ENCODE measurements at places on chromosomes 3 and 15. TPM values are rescaled to one million over a fixed set of nuclear protein-coding genes. Genes with fewer than 3 reads are reported as not detected.

Gene XYLB
- 3.2 TPM for total RNA-seq

Gene CIDEC
- not detected for total RNA-seq

Gene LRRIQ4
- not detected for total RNA-seq

Gene CLDN18
- not detected for total RNA-seq

Gene FILIP1L
- not detected for total RNA-seq

Gene ARL8B
- 36.5 TPM for total RNA-seq

Gene GXYLT2
- 2.1 TPM for total RNA-seq

Gene ARMC8
- 26.1 TPM for total RNA-seq

DNA sequence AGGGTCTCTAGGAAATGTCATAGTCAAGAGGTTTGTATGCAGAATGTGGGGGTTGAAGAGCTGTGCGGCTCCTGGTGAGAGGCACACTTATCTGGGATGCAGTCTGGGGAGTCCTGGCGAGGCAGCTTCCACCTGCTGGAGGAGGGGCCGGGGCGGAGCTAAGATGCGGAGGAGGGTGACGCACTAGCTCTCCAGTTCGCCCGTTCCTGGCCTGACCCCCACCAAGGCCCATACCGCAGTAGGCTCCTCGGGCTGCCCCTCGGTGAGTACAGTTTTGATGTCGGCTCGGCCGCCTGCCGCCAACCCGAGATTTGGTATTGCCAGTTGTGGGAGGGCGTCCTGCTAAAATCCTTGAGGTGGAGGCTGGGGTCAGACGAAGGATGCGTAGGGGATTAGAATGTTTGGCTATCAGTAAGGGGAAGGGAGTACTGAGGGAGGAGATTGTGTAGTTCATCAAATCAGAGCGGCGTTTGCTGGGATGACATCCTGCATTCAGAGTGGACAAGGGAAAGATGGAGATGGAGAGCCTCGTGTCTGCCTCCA, at the start of gene SCG5:
Gene SCG5, plus strand, starts transcription at position 194 of the 543 bp plus-strand sequence. CDS start 1,883 bp downstream, outside the sequence.
- no peak for DNase-seq

DNA sequence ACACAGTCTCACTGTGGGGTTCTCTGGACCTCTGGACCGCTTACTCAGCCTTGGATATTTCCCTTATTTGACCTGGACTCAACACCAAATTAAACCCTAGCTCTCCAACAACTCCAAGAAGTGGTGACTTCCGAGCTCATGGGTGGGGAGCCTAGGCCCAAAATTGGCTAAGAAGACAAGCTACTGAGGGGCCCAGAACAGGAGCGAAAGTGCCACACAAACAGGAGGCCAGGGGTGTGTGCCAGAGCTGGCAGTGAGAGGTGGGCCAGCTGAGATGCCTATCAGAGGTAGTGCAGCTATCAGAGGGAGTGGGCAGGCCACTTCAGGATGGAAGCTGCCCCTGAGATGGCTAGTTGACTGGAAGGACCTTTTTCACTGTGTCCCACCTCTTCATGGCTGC, 151.1 kb upstream of the PRR20G start:
- no peak for DNase-seq

DNA sequence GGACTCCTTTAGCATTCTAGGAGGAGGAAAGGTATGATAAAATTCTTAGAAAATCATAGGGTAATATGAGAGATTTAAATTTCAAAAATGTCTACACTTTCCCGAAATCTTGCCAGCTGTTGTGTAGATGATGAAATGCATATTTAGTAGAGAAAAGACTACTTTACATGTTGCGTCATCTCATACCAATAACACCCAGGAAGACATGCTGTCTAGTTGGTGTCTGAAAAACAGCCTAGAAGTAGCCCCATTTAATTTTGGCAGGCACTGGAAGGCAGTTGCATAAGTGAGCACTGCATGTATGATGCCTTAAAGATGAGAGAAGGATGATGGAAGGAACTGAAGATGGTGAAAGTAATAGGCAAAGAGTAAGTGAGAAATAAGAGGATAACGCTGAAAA, 310.5 kb upstream of the TPM1 start:
- no peak for DNase-seq

DNA sequence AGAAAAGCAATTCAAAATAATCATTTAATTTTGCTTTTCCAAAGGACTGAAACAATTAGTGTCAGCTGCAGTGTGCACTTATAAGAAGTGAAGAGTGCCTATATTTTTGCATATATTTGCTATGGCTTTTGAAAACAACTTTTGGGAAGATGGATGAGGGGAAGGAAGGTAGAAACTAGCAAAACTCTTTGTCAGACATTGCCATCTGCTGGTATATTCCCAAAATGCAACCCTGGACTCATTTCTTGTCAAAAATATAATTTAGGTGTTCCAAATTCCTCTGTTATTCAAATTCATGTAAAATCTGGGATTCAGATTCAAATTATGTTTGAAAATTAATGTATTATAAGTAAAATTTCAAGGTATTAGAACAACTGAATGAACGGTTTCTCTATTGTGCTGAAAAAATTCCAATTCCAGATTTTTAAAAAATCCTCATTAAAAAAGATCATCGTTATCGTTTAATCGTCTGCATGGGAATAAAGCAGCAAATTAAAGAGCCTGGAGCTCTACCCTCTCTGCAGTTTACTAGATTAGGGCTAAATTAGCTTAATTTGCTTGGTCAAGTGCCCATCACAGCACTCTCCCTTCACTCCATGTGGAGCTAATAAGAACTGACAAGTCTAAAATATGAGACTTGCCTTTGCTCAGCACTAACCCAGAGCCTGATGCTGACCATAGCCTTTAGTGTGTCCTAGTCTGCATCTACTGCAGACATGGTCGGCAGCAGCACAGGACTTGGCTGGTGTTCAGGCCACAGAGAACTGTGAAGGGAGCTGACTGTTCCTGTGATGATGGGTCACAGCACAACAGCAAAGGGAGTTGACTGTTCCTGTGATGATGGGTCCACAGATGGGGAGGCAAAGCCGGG, 67.9 kb upstream of the MITF start:
- no peak for DNase-seq

DNA sequence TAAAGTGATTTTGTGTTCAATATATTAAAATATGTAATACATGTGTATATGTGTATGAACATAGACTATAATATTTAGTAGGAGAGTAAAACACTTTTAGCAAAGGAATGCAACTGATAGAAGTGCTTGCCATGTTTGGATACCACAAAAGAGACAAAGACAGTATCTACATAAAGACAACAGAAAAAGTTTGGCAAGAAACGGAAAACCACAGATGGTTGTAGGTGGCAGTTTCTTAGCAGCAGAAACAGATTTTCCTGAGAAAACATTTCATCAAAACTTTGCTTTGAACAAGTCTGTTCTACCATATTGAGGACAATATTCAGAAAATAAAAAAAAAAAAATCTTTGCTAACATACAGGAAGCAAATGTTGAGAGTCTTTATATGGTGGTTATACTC, 1560.4 kb upstream of the GBE1 start:
- no peak for DNase-seq

GRCh38 chr3:31710123-31710803, 177.5 kb downstream of the STT3B start:
- DNase-seq: no peak

DNA sequence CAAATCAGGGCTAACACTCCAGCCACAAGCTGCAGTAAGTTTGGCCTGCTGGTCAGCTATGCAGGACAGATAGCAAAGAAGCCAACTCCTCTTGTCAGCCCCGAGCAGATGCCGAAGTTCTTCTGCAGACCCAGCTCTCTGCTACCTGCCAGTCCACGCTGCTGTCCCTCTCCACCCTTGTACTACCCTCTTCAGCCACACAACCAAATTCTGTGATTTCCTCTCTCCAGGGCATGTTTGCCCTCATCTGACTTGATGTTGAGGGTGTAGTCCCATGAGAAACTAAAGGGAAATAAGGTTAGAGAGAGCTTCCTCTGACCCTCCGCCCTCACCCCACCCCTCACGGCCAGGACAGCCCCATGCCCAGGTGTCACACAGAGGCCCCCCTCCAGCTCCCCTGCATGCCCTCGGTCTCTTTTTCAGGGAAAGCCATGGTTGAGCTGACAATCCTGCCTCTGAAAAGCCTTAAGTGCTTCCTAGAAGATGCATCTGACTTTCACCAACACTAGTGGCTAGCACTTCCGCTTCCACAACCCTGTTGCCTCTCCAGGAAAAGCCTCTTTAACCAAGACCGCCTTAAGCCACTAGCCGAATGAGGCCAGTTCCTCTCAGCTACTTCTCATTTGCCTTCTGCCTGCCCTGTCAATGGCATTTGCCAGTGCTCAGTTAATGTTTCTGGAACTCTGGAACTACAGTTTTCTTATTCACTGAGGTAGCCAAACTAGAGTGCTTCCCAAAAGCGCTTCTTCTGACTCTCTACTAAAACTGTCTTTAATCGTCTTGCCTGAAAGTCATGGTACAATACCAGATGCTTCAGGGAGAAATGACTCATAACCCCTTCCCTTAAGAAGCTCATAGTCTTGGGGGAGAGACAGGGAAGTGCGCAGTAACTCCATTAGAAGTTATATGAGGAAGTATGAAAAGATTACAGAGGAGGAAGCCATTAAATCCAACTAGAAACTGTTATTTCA, 300.4 kb upstream of the STT3B start:
- no peak for DNase-seq

- no peak for DNase-seq
Observed at GRCh38 chr15:41996921-41997592, 23.8 kb downstream of the PLA2G4E start.

DNA sequence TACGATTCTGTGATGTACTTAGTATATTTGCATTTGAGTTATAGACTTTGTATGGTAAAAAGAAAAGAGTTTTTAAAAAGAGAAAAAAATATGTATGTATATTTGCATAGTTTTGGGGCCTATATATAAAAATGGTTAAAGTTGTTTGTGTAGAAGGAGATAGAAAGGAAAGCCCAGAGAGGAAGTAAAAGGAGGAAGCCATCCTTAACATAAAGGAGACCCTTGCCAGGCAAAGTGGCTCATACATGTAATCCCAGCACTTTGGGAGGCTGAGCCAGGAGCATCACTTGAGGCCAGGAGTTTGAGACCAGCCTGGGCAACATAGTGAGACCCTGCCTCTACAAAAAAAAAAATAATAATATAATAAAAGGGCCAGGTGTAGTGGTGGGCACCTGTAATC, 8.4 kb downstream of the SNAP23 start:
- no peak for DNase-seq

- DNase-seq: no peak
Observed at GRCh38 chr15:41878355-41878699, 15.5 kb downstream of the SPTBN5 start.

DNA sequence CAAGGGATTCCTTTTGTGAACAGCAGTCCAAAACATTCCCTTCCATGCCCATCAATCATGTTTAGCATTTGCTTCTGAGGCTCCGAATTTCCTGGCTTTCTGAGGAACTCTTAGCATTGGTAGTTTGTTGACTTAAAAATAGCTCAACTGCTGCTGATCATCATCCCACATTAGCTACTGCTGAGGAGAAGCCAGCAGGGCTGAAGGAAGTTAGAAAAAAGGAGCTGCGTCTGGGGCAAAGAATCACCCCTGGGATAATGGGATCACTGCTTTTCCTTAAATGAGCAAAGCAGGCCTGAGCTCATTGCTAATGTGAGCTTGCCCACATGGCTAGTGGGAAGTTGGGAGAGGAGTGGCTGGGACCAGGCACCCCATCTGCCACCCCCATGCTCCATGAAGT, 39.8 kb downstream of the CYP19A1 start:
- DNase-seq: no peak

DNA sequence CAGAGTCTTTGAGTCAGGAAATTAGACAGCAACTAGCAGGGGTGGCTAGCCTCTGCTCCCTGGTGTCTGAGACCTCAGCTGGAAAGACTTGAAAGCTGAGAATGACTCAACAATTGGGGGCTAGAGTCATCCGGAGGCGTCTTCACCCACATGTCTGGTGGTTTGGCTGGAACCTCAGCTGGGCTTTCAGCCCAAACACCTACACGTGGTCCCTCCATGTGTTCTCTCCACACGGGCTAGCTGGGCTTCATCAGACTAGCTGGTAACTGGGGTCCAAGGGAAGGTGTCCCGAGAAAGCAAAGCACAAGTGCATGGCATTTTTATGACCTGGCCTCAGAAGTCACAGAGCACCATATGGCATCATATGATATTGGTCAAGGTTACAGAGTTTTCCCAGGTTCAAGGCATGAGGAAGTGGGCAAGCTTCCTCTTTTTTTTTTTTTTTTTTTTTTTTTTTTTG, 19.9 kb upstream of the ABHD2 start:
- DNase-seq: no peak

DNA sequence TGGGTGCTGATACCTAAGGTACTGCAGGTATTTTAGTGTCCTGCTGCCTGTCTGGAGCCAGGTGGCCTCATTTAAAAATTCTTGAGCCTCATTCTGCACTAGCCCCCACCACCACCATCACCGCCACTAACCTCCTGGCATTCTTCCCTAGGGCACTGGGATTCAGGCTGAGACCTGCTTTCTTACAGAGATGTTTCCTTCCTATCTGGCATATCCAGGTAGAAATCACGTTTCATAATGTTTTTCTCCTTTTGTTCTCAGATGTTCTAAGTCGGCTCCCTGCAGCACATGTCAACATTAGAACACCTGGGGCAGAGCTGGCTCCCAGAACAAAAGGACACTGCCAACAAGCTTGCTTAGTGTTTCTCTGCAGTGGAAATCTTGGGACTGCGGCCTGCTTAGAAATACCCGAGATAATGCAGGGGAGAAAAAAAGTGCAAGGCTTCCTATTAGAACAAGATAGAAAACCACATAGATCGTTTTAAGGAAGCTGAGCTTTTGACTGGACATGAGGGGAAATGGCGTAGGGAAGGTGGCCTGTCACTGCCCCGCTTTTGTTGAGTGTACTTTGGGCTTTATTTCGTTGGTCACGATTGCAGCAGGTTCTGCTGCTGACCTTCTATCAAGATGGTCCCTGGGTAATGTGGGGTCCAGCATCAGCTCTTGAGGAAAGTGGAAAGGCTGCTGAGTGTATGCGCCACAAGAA, 59.6 kb upstream of the PPARG start:
- DNase-seq: no peak

DNA sequence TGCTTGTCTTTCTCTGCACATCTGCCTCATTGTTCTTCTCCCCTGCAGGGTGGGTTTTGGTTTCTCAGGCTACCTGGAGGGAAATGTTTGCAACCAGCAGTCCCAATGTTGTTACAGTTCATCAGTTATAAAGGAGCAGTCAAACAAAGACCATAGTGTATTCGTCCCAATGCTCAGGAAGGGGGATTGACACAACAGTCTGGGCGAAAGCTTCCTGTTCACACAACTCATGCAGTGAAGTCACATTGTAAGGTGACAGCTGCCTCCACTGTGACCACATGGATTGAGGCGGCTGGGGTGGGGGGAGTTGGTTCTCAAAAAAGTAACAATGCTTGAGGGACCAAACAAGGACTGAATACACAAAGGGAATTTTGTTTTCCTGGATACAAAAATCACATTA, 28.8 kb upstream of the TF start:
- no peak for DNase-seq

All from Caki2 (cell line).